ENCODE measurements at places on chromosomes 6 and 20.
A peak's percentile ranks its signal among the peaks of the same experiment; 100 is the strongest.

- DNase-seq = no peak
These were observed 3.6 kb downstream of the SHLD1 start for GRCh38 chr20:5753814-5754213.

GRCh38 chr6:85942844-85943243, 300.2 kb upstream of the SYNCRIP start:
- no peak for DNase-seq

DNA sequence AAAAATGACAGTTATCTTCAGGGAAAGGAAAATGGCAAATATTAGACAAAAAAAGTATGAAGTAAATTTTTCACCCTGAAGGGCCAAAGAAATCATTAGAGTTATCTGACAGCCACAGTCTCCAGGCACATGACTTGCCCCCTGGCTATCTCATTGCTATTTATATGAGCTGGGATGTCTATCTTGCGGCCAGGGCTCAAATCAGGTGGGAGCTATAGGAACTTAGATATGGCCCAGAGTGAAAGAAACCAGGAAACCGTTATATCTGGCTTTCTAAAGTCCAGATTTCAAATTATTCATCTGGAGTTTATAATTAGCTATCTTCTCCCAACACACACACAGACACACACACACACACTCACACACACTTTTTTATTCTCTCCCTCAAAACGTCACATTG, 135.3 kb upstream of the EEF1E1 start:
- no peak for DNase-seq

- no peak for DNase-seq
These were observed 119.5 kb upstream of the SGK1 start for GRCh38 chr6:134437376-134437775.

DNA sequence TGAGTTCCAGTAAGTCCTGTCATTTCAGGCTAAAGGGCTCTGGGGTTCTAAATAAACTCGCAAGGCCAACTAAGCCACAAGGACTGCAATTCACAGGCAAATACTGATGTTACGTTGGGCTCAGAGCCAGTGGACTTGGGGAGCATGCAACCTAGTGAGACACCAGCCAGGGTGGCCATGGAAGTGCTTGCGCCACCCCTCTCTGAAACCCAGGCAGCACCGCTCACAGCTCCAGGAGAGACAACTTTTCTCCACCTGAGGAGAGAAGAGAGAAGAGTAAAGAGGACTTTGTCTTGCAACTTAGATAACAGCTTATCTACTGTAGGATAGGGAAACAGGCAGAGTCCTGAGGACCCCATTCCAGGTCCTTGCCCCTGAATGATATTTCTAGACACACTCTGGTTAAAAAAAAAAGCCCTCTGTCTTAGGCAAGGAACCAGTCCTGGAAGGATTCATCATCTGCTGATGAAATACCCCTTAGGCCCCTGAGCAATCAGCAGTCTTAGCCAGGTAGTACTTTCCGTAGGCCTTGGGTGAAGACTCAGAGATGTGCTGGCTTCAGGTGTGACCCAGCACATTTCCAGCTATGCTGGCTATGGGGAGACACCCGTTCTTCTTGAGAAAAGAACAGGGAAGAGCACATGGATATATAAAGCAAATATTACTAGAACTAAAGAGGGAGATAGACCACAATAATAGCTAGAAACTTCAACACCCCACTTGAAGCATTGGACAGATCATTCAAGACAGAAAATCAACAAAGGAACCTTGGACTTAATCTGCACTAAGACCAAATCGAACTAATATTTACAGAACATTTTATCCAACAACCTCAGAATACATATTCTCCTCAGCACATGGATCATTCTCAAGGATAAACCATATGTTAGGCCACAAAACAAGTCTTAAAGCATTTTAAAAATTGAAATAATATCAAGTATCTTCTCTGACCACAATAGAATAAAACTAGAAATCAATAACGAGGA, 31.5 kb upstream of the TBC1D32 start:
- no peak for DNase-seq

GRCh38 chr6:90811596-90812226, 224.8 kb upstream of the MAP3K7 start:
- DNase-seq = no peak

GRCh38 chr6:152595499-152595898, 41.7 kb downstream of the SYNE1 start:
- peak; percentile 32 for DNase-seq

GRCh38 chr6:118649918-118650581, 1.3 kb downstream of the CEP85L start:
- no peak for DNase-seq

GRCh38 chr6:9057937-9058336, 622.6 kb upstream of the SLC35B3 start:
- DNase-seq = no peak

DNA sequence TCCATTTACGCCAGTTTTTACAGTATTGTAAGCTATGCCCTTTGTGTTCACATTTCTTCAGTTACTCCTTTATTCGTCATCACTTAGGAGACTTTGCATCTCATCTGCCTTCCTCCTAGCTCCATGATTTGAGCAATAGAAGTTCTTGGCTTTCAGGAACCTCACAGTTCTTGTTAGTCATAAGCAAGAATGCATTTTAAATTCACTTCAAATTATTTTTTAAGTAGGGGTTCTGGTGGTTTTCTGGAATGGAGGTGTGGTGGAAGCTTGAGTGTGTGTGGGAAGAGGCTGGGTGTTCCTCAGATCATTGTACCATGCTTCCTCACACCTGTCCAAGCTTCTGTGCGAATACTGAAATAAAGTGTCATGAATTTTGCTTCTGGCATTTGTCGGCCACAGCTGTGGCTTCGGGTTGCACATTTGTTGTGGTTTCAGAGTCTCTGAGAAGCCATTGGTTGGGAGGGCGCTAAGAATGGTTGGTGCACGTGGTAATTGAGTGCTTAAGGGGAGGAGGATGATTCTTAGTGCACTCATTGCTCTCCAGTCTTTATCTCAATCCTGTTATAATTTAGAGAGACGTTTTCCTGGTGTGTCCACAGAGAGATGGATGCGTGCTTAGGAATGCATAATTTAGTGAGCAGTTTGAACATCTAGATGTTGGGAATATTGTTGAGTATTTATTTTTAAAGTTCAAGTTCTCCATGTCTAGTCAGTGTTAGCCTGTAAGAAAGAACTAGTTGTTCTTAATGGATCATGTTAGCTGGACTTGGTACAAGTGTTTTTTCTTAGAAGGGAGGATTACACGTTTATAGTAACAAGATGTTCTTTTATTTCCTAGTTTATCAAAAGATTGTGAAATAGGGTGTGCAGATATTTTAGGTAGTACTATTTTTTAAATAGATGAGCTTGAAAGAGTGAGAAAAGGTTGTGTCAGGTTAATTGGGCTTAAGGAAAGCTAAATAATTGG, 31.9 kb downstream of the FOXO3 start:
- DNase-seq = peak; percentile 76
